ENCODE measurements at places on chromosomes 5 and 9.
A peak's percentile ranks its signal among the peaks of the same experiment; 100 is the strongest.

- no peak for DNase-seq
Measured at GRCh38 chr5:168153876-168154270, 137.6 kb upstream of the WWC1 start.

DNA sequence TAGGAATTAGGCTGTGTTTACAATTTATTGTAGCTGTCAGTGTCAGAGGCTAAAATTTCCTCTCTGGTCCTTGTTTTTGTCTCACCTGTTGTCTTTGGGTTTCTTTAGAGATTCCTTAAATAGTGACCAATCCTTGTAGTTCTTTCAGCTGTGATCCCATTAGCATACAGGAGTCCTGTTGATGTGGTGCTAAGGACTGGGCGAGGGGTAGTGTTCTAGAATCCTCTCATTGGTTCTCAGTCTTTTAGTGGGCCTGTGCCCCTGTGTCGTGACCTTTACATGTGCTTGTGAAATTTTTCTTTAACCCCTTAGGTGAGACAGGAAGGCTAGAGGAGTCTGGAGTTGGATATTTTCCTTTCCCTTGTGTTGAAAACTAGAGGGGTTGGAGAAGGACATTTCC is 51.2 kb downstream of the ZNF618 start:
- no peak for DNase-seq

DNA sequence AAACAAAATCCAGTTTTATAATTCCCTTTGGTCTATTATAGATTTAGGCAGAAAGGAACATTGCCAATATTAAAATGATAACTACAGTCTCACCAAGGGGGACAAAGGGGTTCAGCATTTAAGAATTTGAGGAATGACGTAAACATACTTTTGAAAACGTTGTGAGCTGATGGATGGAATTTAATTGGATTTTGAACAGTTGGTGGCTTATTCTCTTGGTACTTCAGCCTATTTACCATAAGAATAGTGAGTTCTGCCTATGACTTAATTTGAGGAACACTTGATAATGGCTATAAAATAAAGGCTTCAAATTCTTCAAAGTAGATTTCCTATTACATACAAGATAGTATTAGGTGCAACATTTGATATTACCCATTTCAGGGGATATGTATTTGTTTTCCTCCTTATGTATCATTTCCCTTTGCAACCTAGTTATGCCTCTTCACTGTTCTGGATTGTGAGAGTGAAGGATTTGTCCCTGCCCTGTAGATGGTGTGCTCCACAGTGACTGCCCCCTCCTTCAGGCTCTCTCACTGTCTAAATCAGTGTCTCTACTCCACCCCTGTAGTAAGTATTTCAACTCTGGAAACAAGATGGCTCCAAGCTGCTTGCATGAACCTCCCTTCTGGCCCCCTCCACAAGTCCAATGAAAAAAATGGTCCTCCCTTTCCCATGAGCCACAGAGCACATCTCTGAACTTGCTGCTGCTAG is 225.6 kb downstream of the ARHGEF28 start:
- no peak for DNase-seq

GRCh38 chr5:139982157-139982974 is 60.7 kb downstream of the NRG2 start:
- no peak for DNase-seq

GRCh38 chr9:33209394-33209793 is 30.6 kb upstream of the SPINK4 start:
- no peak for DNase-seq

GRCh38 chr9:2335260-2335659 is 286.3 kb upstream of the VLDLR start:
- DNase-seq, result no peak

- no peak for DNase-seq
Measured at GRCh38 chr9:38360839-38361472, 31.5 kb upstream of the ALDH1B1 start.

DNA sequence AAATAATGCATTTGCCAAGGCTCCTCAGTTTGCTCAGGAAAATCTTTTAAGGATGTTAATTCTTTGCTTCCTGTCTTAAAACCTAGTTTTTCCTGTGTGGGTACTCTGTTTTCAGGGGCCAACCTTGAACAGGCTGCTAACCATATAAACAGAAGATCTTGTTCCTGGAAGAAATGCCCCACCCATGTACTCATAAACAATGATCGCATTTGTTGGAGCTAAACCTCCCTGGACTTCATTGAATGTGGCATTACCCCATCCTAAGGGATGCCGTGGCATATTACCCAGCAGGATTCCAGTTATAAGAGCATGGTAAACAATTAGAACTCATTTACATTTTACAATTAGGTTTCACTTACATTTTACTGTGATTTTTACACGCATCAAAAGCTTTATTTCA is 436.0 kb downstream of the ZNF608 start:
- DNase-seq, result no peak

DNA sequence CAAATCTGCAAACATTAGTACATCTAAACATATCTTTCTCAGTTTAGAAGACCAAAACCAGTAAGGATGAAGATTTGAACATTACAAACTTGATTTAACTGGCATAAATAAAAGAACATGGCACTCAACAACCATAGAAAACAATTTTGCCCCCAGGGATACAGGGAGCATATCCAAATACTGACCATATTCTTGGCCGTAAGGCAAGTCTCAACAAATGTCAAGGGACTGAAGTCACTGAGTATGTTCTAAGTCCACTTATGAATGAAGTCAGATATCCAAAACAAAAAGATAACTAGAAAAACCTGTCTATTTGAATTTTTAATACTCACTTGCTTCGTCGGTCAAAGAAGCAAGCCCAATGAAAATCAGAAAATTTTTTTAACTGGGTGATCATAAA is 14.1 kb downstream of the FEM1C start:
- no peak for DNase-seq

- DNase-seq, result no peak
Measured at GRCh38 chr5:172095368-172096206, 89.1 kb upstream of the FBXW11 start.

DNA sequence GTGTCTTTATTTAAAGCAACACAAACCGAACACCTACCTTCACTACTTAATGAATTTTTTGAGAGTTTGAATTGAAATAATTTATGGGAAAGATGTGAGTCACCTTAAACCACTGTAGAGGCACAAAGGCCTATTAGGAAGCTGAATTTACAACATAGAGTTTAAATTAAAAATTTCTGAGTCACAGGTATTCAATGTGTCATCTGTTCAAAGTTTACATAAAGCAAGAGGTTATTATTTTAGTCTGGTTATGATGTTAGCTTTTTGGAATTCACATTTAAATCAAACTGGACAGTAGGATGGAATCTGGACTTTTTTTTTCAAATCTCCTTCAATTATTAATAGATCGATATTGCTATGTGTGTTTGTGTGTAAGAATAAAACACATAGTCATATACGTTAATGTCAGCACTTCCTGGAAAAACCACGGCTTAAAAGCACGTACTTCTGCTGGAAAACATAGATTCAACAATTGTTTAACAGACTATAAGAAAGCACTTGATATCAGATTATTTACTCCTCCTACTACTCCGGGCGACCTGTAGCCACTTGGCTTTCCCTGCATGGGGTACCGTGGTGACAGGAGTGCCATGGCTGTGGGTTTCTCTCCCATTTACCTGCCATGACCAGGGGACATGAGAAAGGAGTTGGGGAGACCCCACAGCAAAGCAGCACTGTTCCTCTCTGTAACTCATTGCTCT is 638.6 kb downstream of the SEMA5A start:
- DNase-seq, result no peak

DNA sequence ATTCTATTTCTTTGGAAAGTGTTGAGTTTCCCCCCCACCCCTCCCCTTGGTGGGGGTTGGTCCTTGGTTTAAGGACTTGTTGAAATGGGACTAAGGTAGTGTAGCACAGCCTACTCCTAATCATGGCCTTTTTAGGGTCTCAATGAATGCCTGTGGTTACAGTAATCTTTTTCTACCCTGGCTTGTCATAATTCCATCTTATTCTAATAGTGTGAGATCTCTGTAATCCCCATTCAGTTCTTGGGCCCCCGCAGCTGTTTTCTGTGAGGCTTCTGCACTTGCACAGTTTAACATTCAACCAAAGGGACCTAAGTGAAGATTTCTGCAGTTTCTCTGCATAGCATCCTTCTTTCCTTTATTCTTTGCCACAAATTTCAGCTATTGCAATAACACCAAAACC is 30.7 kb downstream of the TNFSF15 start:
- no peak for DNase-seq

- no peak for DNase-seq
Measured at GRCh38 chr9:7316967-7317366, 482.6 kb downstream of the DMAC1 start.

- no peak for DNase-seq
Measured at GRCh38 chr9:83030391-83031107, 32.4 kb downstream of the RASEF start.

DNA sequence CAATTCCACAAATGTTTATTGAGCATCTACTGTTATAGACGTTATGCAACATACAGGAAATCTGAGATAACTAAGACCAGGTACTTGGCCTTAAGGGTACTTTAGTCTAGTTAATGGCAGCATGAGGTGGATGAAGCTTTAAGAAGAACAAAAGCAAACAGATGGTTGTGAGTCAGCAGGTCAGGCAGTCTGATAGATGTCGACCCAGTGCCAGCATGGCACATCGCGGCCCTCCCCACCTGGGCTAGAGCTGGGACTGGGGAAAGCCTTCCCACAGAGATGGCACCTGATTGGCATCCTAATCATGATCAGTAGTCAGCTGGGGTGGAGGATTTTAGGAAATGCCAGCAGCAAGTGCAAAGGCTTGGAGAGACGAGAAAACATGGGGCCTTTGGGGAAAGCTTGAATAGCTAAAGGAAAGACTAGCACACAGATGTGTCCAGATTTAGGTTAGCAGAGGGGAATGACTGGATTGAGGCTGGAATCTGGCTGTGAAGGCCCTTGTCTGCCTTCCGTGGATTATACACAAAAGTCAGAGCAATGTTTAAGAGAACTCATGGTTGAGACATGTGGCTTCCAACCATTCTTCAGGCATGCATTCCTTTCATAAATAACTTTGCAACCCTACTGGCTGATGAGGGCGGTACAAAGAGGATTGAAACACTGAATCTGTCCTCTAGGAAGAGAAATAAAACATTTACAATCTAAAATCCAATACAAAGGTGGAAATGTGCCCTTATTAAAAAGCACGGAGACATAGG is 395.4 kb upstream of the WWC1 start:
- DNase-seq, result no peak

- peak; percentile 49 for DNase-seq
Measured at GRCh38 chr5:135829681-135830383, 4.6 kb upstream of the SLC25A48 start.

DNA sequence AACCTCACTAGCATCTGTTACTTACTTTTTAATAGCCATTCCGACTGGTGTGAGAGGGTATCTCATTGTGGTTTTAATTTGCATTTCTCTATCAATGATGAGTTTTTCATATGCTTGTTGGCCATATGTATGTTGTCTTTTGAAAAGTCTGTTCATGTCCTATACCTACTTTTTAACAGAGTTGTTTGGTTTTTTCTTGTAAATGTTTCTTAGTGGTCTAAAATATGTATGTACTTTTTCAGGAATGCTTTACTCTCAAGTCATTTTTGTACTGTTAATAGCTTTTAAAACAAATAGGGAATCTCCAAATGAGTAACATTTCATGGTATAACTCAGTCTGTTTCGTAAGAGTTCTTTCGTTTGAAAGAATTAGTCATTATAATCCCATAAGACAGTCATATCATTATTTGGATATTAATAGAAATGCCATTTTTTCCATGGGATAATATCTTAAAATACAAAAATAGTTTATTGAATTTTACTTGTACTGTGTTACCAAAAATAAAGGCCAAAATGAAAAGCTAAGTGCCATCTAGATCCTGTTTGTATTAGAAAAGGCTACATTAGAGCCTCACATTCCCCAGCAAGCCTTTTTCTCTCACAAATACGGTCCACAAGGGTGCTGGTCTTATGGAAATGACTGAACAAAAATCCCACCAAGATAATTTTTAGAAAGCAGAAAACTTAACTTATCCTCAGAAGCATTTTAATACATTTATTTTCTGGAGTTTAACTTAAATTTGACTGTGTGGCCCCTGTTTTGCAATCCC is 247.7 kb downstream of the PJA2 start:
- DNase-seq, result no peak

DNA sequence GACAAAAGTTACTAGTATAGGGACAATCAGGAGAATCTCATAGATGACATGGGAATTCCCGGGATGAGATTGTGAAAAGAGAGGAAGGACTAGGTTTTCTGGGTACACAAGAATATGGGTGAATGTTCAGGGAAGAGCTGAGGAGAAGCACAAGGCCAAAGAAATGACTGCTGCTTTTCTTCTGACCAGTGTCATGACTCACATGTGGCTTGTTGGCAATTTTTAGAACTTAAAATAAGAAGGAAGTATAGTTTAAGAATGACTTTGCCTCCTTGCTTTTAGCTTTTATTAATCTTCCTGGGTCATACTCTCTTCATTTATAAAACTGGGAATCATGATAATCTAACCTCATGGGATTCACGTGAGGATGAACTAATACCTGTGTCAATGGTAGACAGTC is 652.4 kb upstream of the MEF2C start:
- no peak for DNase-seq

DNA sequence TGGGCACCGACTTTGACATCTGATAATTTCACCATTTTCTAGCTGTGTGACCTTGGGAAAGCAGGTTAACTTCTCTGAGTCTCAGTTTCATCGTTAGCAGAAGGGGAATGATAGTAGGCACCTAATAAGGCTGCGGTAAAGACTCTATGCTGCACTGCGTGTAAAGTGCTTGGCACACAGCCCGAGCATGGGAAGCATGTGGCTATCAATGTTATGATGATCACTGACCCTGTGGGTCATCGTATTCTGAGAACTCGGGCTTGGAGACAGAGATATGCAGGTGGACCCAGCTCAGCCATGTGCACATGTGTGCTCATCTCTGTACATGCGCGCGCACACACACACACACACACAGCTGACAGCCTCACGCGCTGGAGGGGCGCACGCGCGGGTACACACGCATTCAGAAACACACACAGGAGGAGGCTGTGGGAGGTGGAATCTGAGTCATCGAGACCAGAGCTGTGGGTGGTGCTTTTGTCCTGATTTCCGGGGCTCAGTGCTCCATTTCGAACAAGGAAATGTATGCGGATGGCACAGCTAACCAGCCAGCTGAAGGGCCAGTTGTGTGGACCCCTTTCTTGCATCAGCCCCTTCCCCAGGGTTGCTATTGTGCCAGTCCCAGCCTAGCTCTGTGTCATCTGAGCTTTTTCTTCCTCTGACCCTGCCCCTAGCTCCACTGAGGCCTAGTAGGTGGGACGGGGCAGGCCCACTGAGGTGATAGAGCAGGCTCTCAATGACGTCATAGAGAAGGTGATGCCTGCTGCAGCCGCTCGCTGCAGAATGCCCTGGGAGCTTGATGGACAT is 11.1 kb upstream of the ARAP3 start:
- no peak for DNase-seq

GRCh38 chr9:121286973-121287741 is 19.2 kb downstream of the GSN start:
- peak; percentile 58 for DNase-seq

GRCh38 chr5:125700380-125700861 is 722.8 kb upstream of the GRAMD2B start:
- no peak for DNase-seq

DNA sequence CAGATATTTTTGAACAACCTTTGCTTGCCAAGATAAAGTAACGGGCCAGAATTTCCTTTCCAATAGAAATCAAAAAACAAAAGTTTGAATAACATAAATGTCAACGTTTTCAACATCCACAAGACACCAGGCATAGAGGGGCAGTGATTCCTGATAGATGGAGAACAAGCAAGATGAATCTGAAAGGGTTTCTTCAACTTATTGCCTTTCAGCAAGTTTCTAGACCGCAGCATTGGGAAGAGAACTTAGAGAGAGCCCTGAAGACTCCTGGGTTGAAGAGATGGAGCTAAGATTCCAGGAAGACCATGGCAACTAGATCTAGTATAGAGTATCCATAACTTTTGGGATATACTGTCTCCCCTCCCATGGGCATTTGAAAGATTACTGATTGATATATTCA is 751.4 kb upstream of the CTNND2 start:
- no peak for DNase-seq

Data from hematopoietic multipotent progenitor cell treated with erythropoietin and hydrocortisone succinate and interleukin-3 and kit ligand, for 15 days (in vitro differentiated cells).